ENCODE measurements at places on chromosomes 3 and 15. TPM values are rescaled to one million over a fixed set of nuclear protein-coding genes. Genes with fewer than 3 reads are reported as not detected.

PDIA5 gene
- 5.3 TPM for total RNA-seq

FANCD2OS gene
- not detected for total RNA-seq

DNAH12 gene
- total RNA-seq: not detected

EPB42 gene
- not detected for total RNA-seq

CKMT1B gene
- total RNA-seq: 29.7 TPM

SNRPA1 gene
- 48.4 TPM for total RNA-seq

SLC22A13 gene
- 0.13 TPM for total RNA-seq

KBTBD13 gene
- total RNA-seq: not detected

PP2D1 gene
- not detected for total RNA-seq
